Vagina (tissue), 2 donors: ENCODE measurements at places on chromosomes 5 and 9. TPM values are rescaled to one million over a fixed set of nuclear protein-coding genes. Genes with fewer than 3 reads are reported as not detected.

SH2D3C gene
- 19.6 TPM for total RNA-seq

GMCL2 gene
- total RNA-seq = not detected

C5orf22 gene
- 18.2 TPM for total RNA-seq

DNAJC25 gene
- 6.1 TPM for total RNA-seq

NAIF1 gene
- 13.3 TPM for total RNA-seq

ANXA2R gene
- total RNA-seq = 10.6 TPM

HK3 gene
- total RNA-seq = 7.4 TPM

SNX24 gene
- 19.4 TPM for total RNA-seq

SH3PXD2B gene
- total RNA-seq = 30.9 TPM

DRD1 gene
- not detected for total RNA-seq

FST gene
- total RNA-seq = 5.6 TPM
